Right lung (tissue), 10 donors: ENCODE measurements at places on chromosomes 16 and 17.

- DNase-seq, result no peak
Measured at GRCh38 chr16:4911970-4912386, 25.0 kb downstream of the PPL start.

- DNase-seq, result no peak
Measured at GRCh38 chr17:17994271-17995069, 21.8 kb downstream of the DRC3 start.

DNA sequence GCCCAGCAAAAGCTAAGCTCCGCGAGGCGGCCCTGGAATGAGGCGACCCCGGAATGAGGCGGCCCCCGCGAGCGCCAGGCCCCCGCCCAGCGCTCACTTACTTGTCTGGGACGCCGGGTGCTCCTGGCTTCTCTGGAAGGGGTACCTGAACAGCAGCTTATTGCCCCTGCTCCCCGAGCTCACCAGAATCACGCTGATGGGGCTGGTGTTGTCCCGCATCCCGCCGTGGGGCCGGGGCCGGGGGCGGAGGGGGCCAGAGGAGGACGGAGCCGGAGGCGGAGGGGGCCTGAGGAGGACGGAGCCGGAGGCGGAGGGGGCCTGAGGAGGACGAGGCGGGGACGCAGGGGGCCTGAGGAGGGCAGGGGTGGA is 440 bp downstream of the NPRL3 start:
- DNase-seq, result peak; percentile 18

DNA sequence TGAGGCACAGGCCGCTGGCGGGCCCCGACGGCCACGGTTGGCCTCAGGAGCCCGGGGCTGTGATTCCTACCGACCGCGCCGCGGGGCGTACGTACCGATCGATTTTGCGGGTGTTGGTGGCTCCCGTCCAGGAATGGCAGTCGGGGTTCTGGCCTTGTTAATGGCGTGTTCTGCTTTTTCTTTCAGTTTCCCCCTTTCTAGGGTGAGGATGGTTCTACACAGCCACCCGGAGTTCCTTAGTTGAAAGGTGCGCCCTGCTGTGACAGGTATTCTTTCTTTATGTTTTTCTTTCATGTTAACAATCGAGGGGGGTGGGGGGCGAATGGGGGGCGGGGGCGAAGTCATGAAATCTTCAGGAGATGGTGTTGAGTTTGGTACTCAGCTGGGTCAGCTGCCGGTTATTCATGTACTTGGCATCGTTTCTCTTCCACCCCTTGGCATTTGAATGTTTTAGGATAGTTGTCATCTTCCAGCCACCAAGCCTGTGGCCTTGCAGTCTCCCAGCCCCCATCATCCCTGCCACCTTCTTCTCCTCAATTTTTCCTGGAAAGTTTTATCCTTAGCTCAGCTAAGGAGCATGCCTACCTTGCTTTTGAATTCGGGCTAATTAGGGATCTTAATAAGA is 802 bp downstream of the CYLD start:
- DNase-seq, result no peak

GRCh38 chr16:76816475-76816874 is 374.5 kb upstream of the MON1B start:
- no peak for DNase-seq

GRCh38 chr16:62060089-62060488 is 23.9 kb upstream of the CDH8 start:
- no peak for DNase-seq
